ENCODE measurements at places on chromosomes 12 and 14.

- DNase-seq, result no peak
These were observed 2.3 kb upstream of the CEBPE start for GRCh38 chr14:23121361-23121771.

DNA sequence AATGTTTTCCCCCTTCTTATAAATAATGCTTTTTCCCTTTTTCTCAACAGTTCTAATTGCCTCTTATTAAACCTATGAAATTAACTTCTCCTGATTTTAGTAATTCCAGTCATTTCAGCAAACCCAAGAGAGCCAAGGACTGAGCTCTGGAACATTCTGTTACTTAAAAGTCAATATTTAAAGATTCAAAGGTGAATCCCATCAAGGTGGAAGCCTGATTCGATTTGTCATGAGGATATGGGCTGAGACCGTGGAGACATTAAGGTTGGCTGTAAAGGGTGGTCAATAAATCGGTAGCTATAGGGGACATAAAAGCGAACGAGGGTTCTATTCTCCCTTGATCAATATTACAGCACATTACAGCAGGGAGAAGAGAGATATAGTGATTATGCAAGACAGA lies 66.6 kb upstream of the NELL2 start:
- DNase-seq, result no peak

- peak; percentile 39 for DNase-seq
These were observed 630 bp downstream of the FOS start for GRCh38 chr14:75279153-75279762.

DNA sequence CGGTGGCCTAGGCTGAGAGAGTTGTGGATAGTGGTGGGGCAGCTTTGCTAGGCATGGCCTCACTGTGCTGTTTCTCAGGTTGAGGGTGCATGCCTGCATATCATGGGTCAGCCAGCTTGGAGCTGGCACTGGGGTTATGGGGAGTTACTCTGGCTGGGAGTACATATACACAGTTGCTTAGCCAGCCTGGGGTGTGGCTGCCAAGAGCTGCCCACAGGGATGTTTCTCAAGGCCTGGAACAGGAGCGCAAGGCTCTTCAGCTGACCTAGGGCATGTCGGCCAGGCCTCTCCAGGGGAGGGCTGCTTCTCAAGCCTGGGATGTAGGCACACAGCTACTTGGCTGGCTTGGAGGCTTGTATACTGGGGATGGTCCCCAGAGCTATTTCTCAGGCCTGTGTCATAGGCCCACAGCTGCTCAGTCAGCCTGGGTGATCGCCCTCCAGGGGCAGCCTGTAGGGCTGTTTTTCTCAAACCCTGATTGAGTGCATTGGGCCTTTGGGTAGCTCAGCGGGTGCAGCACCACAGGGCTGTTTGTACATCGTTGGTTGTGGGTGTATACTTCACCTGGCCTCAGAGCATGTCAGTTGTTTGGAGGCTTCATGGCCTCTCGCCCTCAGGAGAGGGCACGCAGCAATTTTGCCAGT lies 114.9 kb downstream of the METTL25 start:
- DNase-seq, result no peak

- peak; percentile 58 for DNase-seq
These were observed 11.1 kb upstream of the NINJ2 start for GRCh38 chr12:674272-674781.

GRCh38 chr14:67416085-67416484 lies 4.1 kb upstream of the PLEK2 start:
- DNase-seq, result no peak

- DNase-seq, result peak; percentile 77
These were observed 506 bp downstream of the CRY1 start for GRCh38 chr12:107092669-107093416.

DNA sequence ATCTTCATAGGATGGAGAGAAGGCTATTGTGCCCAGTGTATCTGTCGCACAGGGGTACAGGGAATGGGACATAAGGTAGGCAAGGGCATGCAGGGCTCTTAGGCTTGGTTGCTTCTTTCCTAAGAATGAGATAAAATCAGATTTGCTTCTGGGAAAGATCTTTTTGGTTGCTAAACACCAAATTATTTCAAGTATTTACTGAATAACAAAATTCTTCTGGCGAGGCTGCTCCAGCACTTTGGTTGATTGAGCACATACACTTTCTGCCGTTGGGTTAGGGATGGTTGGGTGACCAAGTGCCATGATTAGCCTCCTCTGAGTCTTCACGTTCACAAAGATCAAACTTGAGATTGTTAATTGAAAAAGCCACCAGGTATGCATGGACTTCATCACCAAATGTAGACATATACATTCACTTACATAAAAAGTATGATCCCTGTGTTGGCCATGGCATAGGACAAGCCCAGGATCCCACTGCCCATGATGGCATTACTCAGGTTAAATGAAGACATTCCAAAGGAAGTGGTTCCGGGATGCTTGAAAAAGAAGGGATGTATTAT lies 38.2 kb downstream of the SLC38A4 start:
- no peak for DNase-seq

GRCh38 chr14:29037411-29037810 lies 270.8 kb downstream of the FOXG1 start:
- no peak for DNase-seq

DNA sequence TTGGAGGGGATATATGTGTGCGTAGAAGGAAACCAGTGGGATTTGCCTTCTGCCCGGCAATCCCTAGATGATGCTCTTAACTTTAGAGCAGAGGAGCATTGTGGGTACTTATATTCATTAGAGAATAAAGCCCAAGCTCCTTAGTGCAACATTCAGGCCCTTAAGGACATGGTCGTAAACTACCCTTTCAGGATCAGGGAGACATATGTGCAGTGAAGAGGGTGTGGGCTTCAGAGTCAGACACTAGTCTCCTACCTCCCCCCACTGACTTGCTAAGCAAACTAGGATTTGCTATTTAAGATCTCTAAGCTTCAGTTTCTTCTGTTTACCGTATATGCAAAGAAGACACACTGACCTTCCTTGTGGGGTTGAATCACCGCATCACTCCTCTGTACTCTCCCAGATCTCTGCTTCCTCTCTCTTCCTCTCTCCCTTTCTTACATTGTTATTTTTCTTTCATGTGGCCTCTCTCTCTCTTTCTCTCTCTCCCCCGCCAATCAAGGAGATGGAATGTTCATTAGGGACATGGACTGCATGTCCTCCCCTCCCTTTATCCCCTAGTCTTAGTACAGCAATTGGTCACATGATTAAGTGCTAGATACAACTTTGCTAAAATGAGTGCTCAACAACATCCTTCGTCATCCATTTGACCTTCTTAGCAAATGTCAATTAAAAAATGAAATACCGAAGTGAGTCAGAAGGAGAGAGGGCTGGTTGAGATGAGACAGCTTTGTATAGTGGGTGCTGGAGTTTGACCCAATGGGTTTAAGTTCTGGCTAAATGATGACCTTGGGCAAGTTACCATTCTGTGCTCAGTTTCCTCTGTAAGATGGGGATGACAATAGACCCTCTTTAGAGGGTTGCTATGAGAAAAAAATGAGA lies 91.7 kb downstream of the TMX1 start:
- no peak for DNase-seq

DNA sequence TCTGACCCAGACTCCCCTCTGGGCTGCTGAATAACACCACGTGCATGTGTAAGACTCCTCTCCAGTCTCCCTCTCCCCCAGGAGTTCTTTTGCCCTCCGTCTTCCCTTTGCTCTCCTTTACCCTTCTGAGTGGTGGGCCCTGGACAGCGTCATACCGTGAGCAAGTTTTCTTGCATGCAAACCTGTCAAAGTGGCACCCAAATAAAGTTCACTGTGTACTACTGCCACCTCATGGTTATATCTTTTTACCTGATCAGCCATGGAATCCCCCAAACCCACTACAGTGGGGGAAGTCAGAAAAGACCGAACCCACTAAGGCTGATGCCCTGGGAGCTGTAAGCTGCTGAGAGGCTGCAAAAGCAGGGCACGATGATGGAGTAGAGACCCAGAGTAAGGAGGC lies 131.1 kb upstream of the VRK1 start:
- no peak for DNase-seq

DNA sequence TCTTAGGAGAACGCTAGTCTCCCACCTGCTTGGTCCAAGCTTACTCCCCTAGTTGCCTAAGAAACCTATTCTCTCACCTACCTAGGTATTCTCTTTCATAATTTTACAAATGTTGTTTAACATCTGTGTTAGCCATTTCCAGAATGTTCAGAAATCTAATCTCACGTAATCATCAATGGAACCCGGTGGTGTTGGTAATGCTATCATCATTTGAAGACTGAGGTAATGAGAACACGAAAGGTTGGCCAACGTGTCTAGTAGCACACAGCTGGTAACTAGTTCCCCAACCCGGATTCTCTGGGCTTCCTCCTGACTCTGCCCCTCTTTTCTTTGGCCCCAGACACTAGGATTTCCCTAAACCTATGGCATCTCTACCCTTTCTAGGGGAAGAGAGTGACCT lies 43.8 kb upstream of the EMP1 start:
- no peak for DNase-seq

GRCh38 chr14:73685328-73685727 lies 28.9 kb downstream of the PNMA1 start:
- DNase-seq, result no peak

Data from stimulated activated CD8-positive, alpha-beta memory T cell treated with anti-CD3 and anti-CD28 coated beads, Interleukin-7, amount 100 ng/mL, for 4 hours (primary cell).